Esophagus squamous epithelium (tissue), 5 donors: ENCODE measurements at places on chromosomes 1 and 21. TPM values are rescaled to one million over a fixed set of nuclear protein-coding genes. Genes with fewer than 3 reads are reported as not detected.
A peak's percentile ranks its signal among the peaks of the same experiment; 100 is the strongest.

The ZMYM1 gene
- 12.1 TPM for total RNA-seq

The GPR52 gene
- total RNA-seq = 3.1 TPM

The C1orf185 gene
- not detected for total RNA-seq

The SLAMF1 gene
- not detected for total RNA-seq

The TUT4 gene
- total RNA-seq = 24.3 TPM

The HCRTR1 gene
- total RNA-seq = 0.22 TPM

The BATF3 gene
- 2.3 TPM for total RNA-seq

The ALX3 gene
- 0.57 TPM for total RNA-seq

The BRINP2 gene
- total RNA-seq = not detected

The ADAMTSL4 gene
- 33.2 TPM for total RNA-seq

GRCh38 chr1:208004851-208005250 lies 93.9 kb upstream of the CD34 start:
- no peak overlapping the region for H3K27ac ChIP-seq
- no peak for DNase-seq
- no peaks in the 10 kb centered on the region for H3K27me3 ChIP-seq

DNA sequence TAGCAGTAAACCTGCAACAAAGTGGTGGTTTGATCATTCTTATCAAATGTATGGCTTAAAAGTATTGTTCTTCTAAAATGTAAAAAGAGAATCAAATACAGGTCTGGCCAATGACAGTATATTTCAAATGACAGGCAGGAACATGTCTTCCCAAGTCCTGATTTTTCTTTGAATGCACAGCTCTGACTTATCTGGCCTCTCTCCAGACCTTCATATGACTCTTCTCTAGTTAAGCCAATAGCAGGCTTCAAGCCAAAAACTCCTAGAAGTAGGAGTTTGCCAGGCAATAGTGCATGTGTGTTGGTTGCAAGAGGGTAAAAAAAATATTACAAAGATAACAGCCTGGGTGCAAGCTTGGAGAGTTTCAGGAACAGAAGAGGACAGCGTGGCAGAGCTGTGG lies 345.5 kb downstream of the SMYD3 start:
- no peaks in the 10 kb centered on the region for H3K4me1 ChIP-seq
- no peaks in the 10 kb centered on the region for H3K27me3 ChIP-seq
- no peaks in the 10 kb centered on the region for H3K36me3 ChIP-seq
- H3K4me3 ChIP-seq = no peak overlapping the region
- H3K27ac ChIP-seq = peak overlapping the region; percentile 68

- H3K27ac ChIP-seq = no peak overlapping the region
- H3K4me3 ChIP-seq = no peak overlapping the region
- no peak for DNase-seq
Measured at GRCh38 chr21:36727866-36728265, 29.0 kb downstream of the SIM2 start.

- no peaks in the 10 kb centered on the region for H3K36me3 ChIP-seq
- no peak overlapping the region for H3K4me3 ChIP-seq
- no peak overlapping the region for H3K27ac ChIP-seq
- no peaks in the 10 kb centered on the region for H3K4me1 ChIP-seq
- DNase-seq = no peak
Measured at GRCh38 chr1:159594625-159595405, 7.2 kb downstream of the APCS start.

DNA sequence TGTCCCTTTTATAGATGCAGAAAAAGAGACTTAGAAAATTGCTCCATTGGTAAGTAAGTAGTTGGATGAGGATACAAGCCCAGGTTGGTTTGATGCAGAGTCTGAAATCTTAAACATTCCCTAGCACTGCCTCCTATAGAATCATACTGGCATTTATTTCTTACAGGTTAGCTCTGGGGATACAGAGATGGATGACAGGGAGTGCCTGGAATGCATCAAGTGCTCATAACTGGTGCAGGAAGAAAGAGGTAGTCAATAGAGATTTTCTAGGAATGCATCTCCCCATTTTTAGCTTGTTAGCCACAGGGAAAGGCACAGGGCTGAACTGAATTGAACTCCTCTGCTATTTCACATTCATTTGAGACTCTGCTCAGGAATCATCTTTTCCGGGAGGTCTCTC lies 269.0 kb upstream of the USP24 start:
- no peak overlapping the region for H3K27ac ChIP-seq
- DNase-seq = no peak
- H3K4me1 ChIP-seq = no peaks in the 10 kb centered on the region
- no peaks in the 10 kb centered on the region for H3K27me3 ChIP-seq
- H3K36me3 ChIP-seq = no peaks in the 10 kb centered on the region
- H3K4me3 ChIP-seq = no peak overlapping the region

- no peak overlapping the region for H3K4me3 ChIP-seq
- no peaks in the 10 kb centered on the region for H3K27me3 ChIP-seq
- no peak overlapping the region for H3K27ac ChIP-seq
- no peak for DNase-seq
Measured at GRCh38 chr1:219534991-219535390, 77.9 kb downstream of the ZC3H11B start.

DNA sequence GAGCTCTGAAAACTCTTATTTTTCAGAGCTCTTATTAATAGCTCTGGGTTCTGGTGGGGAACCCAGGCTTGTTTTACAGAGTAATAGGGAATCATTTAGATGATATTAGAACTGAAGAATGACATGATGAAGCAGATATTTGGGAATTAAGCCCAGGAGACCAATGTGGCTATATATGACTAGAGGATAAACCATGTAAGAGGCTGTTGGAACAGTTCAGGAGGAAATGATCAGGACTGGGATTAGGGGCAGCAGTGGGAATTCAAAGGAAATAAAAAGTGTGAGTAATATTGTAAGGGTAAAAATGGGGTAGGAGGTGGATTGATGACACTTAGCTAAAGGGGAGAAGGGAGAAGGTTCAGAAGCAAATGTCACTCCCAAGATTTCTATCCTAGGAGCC lies 58.6 kb downstream of the GIPC2 start:
- H3K36me3 ChIP-seq = no peaks in the 10 kb centered on the region
- no peak for DNase-seq
- no peaks in the 10 kb centered on the region for H3K27me3 ChIP-seq
- no peaks in the 10 kb centered on the region for H3K4me1 ChIP-seq
- H3K4me3 ChIP-seq = no peak overlapping the region

- H3K27ac ChIP-seq = peak overlapping the region; percentile 24
- no peak overlapping the region for H3K4me3 ChIP-seq
- H3K36me3 ChIP-seq = no peaks in the 10 kb centered on the region
- DNase-seq = no peak
- H3K27me3 ChIP-seq = no peaks in the 10 kb centered on the region
Measured at GRCh38 chr1:113784104-113784779, 25.0 kb upstream of the PHTF1 start.

- no peaks in the 10 kb centered on the region for H3K27me3 ChIP-seq
- no peaks in the 10 kb centered on the region for H3K36me3 ChIP-seq
- DNase-seq = no peak
- peaks cover 29% of the 10 kb centered on the region for H3K4me1 ChIP-seq
Measured at GRCh38 chr1:186183219-186183618, 191.8 kb downstream of the TPR start.

- H3K4me3 ChIP-seq = no peak overlapping the region
- H3K27ac ChIP-seq = no peak overlapping the region
- no peaks in the 10 kb centered on the region for H3K36me3 ChIP-seq
- H3K27me3 ChIP-seq = no peaks in the 10 kb centered on the region
Measured at GRCh38 chr21:14236180-14236579, 20.2 kb downstream of the RBM11 start.

DNA sequence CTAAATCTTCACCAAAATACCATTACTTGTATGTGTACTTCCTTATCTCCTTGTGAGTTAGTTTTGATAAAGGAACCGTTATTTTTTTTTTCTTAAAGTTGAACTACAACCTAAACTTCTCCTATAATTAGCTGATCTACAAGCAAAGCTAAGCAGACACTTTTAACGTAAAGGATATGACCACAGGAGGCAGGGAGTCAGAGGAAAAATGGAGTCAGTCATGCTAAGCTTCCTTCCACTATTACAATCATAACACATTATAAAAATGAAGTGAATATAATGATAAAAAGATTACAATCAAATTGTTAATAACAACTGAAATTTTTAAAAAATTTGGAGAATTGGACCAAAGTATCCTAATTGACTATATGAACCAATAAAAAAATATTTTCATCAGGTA lies 892.6 kb downstream of the KCNT2 start:
- no peaks in the 10 kb centered on the region for H3K36me3 ChIP-seq
- no peaks in the 10 kb centered on the region for H3K27me3 ChIP-seq
- H3K4me3 ChIP-seq = no peak overlapping the region
- no peak overlapping the region for H3K27ac ChIP-seq

DNA sequence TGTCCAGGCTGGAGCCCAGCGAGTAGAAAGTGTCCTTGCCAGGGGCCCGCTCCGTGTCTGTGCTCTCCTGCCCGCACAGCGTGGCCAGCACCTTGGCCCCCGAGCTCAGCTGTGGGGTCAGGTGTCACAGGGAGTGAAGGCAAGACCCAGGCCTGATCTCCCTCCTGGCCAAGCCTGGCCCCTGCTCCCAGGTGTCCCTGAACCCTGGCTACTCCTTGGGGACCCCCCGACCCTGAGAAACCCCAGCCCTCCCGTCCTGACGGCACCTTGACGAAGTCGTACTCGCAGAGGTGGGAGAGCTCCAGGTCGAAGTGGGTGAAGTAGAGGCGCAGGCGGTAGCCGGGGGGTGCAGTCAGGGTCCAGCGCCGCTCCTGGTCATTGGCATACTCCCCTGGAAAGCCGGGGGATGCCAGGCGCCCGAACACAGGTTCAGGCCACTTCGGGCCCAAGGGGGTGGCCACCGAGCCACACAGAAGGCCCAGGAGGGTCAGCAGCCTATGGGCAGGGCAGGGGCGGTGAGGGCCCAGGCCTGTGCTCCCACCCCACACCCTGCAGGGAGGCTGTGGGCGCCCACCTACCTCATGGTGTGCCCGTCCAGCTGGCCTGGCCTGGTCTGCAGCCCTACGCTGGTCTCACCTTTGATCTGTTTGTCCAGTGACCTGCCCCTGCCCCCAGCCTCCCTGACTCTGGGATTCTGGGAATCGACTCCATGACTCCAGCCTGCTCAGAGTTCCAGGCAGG lies at the start of gene MASP2:
MASP2 (minus strand) TSS at position 615 of the 741 bp plus-strand sequence; CDS start at position 583, 32 bp downstream.
- H3K4me3 ChIP-seq = no peak within 1 kb of the TSS
- no peaks in the 10 kb centered on the region for H3K4me1 ChIP-seq
- no peak for DNase-seq
- H3K27ac ChIP-seq = no peak within 1 kb of the TSS

- no peak overlapping the region for H3K27ac ChIP-seq
- H3K4me3 ChIP-seq = no peak overlapping the region
- no peak for DNase-seq
Measured at GRCh38 chr1:246971090-246971721, 36.7 kb downstream of the ZNF695 start.

GRCh38 chr1:46039571-46040052 lies 92.8 kb downstream of the PIK3R3 start:
- H3K27ac ChIP-seq = no peak overlapping the region
- peaks cover 7% of the 10 kb centered on the region for H3K36me3 ChIP-seq
- no peak overlapping the region for H3K4me3 ChIP-seq
- DNase-seq = no peak
- no peaks in the 10 kb centered on the region for H3K4me1 ChIP-seq
- no peaks in the 10 kb centered on the region for H3K27me3 ChIP-seq

GRCh38 chr1:116089870-116090269 lies 21.3 kb upstream of the MAB21L3 start:
- no peaks in the 10 kb centered on the region for H3K27me3 ChIP-seq
- no peak overlapping the region for H3K4me3 ChIP-seq
- no peaks in the 10 kb centered on the region for H3K36me3 ChIP-seq
- H3K4me1 ChIP-seq = no peaks in the 10 kb centered on the region

DNA sequence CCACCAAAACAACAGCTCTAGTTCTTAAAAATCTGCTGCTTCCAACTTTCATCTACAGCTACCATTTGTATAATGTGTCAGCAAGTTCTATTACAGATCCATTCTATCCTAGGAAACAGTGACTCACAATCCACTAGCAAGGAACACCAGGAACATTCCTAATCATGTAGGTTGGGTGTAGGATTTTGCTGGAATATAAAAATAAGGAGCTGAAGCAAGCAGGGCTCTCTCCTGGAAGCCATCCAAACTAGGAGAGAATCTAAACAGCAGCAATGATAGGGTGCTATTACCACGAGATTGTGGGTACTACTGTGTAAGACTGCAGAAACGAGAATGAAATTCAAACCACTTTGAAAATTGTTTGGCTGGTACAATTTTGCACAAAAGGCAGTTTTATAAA lies 135.0 kb downstream of the PTPN14 start:
- no peaks in the 10 kb centered on the region for H3K36me3 ChIP-seq
- peak overlapping the region; percentile 44 for H3K27ac ChIP-seq
- DNase-seq = no peak
- no peaks in the 10 kb centered on the region for H3K27me3 ChIP-seq
- peaks cover 69% of the 10 kb centered on the region for H3K4me1 ChIP-seq

- no peak overlapping the region for H3K4me3 ChIP-seq
- H3K27ac ChIP-seq = no peak overlapping the region
- DNase-seq = no peak
- H3K4me1 ChIP-seq = peaks cover 27% of the 10 kb centered on the region
- peaks cover under 1% of the 10 kb centered on the region for H3K36me3 ChIP-seq
Measured at GRCh38 chr1:2439369-2439768, 27.0 kb upstream of the PEX10 start.

GRCh38 chr1:77961392-77961791 lies 17.5 kb downstream of the FUBP1 start:
- H3K4me3 ChIP-seq = no peak overlapping the region
- H3K4me1 ChIP-seq = no peaks in the 10 kb centered on the region
- DNase-seq = no peak

DNA sequence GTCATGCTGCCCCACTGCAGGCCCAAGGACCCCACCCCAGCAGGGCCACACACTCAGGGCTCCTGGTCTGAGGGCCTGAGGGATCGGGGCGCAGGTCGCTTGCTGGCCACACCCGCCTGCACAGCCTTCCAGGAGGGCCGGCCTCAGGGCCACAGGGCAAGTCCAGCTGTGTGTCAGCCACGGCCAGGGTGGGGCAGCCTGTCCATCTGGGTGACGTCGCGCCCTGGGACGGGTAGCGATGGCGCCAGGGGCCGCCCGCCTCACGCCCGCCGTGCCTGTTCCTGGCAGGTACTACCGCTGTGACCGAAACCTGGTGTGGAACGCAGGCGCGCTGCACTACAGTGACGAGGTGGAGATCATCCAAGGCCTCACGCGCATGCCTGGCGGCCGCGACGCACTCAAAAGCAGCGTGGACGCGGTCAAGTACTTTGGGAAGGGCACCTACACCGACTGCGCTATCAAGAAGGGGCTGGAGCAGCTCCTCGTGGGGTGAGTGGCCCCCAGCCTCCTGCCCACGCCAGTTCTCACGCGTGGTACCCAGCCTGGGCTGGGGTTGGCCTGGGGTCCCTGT lies 2.5 kb downstream of the COL6A1 start:
- H3K27ac ChIP-seq = peak overlapping the region; percentile 89
- H3K36me3 ChIP-seq = peaks cover 12% of the 10 kb centered on the region

DNA sequence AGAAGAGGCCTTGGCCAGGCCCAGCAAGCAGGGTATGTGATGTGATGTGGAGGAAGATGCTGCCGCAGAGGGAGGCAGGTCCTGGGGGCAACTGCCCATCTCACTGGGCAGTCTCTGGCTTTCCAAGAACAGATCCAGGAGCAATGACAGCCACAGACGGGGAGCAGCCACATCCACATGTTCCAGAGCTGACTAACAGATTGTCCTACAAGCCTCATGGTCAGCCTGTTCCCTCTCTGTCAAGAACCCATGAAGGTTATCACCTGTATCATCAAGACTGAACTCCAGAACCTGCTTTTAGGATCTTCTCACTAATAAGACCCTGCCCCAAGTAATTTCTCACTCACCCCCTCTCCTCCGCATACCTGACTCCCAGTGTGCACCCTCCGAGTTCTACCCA lies 187.8 kb downstream of the RUNX1 start:
- peaks cover 8% of the 10 kb centered on the region for H3K4me1 ChIP-seq
- H3K27me3 ChIP-seq = no peaks in the 10 kb centered on the region
- H3K4me3 ChIP-seq = no peak overlapping the region
- no peak for DNase-seq
- peaks cover 22% of the 10 kb centered on the region for H3K36me3 ChIP-seq
